ENCODE measurements at places on chromosomes 1 and 21.

GRCh38 chr21:16081304-16081703, 351.5 kb downstream of the USP25 start:
- DNase-seq = no peak

DNA sequence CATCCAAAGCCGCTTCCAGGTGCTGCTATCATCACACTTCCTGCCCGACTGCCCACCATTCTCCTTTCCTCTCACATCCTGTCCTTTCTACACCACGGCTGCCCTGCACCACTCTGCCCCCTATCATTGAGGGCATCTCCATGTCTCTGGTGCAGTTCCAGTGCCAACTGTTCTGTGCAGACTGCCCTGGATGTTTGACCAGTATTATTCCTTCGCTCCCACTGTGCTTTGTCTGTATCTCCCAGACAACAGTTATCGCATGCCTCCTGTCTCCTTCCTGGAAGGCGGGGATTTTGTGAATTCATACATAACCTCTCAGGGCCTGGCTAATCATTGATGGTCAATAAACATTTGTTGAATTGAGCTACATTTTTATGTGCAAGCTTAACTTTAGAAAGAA, 63.6 kb upstream of the GNG12 start:
- no peak for DNase-seq

- no peak for DNase-seq
These were observed 135.4 kb upstream of the ATP1B1 start for GRCh38 chr1:168970926-168971659.

GRCh38 chr1:196558411-196558810, 49.8 kb downstream of the KCNT2 start:
- no peak for DNase-seq

GRCh38 chr1:176643536-176643935, 180.6 kb downstream of the PAPPA2 start:
- DNase-seq = no peak

DNA sequence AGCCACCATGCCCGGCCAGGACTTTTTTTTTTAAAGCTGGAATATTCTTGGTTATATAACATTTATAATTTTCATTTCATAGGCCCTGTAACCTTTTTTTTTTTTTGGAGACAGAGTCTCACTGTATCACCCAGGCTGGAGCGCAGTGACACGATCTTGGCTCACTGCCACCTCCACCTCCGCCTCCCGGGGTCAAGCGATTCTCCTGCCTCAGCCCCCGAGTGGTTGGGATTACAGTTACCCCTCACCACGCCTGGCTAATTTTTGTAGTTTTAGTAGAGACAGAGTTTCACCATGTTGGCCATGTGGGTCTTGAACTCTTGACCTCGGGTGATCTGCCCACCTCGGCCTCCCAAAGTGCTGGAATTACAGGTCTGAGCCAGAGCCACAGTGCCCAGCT, 12.6 kb downstream of the ZYG11B start:
- no peak for DNase-seq

- peak; percentile 39 for DNase-seq
These were observed 1.1 kb downstream of the SERBP1 start for GRCh38 chr1:67429011-67429527.

GRCh38 chr1:182368903-182369302, 22.7 kb downstream of the GLUL start:
- DNase-seq = no peak

GRCh38 chr1:182829285-182829932, 9.7 kb upstream of the DHX9 start:
- DNase-seq = no peak

GRCh38 chr21:29718081-29718815, 221.5 kb downstream of the GRIK1 start:
- DNase-seq = no peak

DNA sequence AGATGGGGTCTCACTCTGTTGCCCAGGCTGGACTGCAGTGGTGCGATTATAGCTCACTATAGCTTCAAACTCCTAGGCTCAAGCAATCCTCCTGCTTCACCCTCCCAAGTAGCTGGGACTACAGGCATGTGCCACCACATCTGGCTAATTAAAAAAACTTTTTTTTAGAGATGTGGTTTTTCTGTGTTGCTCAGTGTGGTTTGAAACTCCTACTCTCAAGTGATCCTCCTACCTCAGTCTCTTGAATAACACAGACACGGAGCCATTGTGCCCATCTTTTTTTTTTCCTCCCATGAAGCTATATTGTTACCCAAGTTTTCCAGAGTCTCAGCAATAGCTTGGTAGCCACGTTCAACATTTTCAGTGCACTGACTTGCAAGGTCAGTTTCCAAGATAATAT, 2.7 kb downstream of the GIPC2 start:
- DNase-seq = no peak

DNA sequence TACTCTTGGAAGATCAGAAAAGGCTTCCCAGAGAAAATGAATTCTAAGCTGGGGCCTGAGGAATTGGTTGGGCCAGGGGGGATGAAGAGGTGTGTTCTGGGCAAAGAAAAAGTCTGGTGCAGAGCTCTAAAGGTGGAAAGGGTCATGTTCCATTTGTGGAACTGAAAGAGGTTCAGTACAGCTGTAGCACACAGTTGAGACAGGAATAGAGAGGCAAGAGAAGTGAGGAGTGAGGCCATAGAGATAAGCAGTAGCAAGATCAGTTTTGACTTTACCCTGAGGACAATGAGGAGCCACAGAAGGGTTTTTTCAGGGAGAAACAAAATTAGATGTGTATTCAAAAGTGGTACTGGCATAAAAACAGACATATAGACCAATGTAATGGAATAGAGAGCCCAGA, 30.3 kb upstream of the MUTYH start:
- no peak for DNase-seq

- DNase-seq = no peak
These were observed 221.2 kb upstream of the SAMSN1 start for GRCh38 chr21:14767192-14767852.

DNA sequence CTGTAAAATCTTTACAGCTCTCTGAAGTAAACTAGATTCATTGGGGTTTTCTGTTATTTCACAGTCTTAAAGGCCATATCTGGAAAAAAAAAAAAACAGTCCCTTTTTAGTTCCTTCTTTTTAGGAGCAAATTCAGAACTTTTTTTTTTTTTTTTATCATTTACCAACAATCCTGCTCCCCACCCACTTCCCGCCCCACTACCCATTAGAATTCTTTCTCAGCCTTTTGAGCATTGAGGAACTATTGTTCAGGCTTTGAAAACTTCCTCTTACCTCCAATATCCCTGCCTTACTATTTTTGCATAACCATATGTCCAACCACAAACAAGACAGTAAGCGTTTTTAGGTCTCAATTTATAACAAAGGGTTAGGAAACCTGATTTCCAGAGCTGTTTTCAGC, 330.1 kb downstream of the PLPP3 start:
- DNase-seq = no peak

- peak; percentile 49 for DNase-seq
These were observed 79.0 kb upstream of the NFASC start for GRCh38 chr1:204791453-204792353.

DNA sequence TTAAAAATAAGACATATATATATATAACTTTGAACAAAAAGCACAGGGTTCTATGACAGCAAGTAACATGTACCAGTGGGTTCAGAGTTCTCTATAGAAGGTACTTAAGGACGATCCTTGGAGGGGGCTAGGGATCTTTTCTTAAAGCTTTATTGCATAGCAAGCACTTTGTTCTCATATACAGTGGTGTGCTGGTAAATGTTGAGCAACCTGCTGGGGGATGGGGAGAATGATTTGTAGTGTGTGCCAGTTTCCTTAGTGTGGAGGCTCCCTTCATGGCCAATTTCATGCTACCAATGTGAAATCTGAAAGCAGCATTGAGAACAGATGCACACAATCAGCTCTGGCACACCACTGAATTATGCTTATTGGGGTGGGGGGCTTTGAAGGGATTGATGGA, 69.5 kb upstream of the NFASC start:
- no peak for DNase-seq

DNA sequence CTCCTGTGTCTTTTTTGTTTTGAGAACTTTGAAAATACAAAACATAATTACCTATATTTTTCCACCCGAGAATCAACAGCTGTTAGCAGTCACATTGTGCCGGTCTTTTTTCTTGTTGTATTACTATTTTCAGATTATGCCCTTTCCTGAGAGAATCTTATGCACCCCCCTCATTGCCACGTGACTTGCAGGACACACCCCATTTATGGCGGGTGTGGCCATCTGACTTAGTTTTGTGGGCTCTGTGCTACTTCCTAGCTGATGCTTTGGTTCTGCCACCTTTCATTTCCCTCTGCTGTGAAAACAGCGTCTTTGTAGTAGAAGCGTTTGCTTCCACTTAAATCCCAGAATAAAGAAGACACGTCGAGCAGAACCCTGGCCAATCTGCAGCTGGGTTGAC, 82.8 kb upstream of the SOX13 start:
- no peak for DNase-seq

- DNase-seq = no peak
These were observed 1.8 kb downstream of the ATP2B4 start for GRCh38 chr1:203628201-203629015.

DNA sequence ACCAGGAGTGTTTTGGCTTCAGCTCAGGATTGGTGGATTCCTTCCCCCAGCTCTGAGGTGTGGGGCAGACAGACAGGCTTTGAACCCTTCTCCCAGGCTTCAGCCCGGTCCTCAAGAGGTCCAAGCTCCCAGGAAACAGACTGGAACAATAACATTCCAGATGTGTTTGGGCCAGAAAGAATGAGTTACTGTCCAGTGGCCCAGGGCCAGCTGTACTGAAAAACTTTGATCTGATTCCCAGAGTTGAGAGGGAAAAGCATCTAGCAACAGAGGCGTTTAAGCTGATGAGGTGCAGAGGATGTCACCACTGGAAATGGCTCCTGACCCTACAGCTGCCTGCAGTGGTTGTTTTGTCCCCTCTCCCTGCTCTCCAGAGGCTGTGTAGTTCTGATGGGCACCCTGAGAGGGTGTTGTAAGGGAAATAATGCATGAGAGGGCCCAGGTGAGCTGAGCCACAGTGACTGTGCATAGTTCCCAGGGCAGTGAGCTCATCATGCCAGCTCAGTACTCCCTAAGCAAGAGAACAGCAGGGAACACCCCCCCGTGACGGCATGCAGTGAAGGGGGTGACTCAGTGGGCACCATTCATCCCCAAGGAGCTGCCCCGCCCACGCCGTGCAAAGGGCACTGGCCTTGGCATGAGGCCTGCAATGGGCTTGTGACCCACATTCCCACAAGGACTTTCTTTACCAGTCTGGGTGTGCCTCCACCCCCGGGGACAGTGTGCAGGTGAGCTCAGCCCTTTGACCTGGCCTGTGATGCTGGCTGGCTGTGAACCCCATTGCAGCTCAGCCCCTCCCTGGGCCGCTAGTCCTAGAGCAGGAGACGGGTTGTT, 13.8 kb upstream of the SFN start:
- no peak for DNase-seq

GRCh38 chr1:226034482-226034881, 28.0 kb upstream of the H3-3A start:
- DNase-seq = no peak

- no peak for DNase-seq
These were observed 258.0 kb downstream of the KCNJ6 start for GRCh38 chr21:37658121-37658816.

DNA sequence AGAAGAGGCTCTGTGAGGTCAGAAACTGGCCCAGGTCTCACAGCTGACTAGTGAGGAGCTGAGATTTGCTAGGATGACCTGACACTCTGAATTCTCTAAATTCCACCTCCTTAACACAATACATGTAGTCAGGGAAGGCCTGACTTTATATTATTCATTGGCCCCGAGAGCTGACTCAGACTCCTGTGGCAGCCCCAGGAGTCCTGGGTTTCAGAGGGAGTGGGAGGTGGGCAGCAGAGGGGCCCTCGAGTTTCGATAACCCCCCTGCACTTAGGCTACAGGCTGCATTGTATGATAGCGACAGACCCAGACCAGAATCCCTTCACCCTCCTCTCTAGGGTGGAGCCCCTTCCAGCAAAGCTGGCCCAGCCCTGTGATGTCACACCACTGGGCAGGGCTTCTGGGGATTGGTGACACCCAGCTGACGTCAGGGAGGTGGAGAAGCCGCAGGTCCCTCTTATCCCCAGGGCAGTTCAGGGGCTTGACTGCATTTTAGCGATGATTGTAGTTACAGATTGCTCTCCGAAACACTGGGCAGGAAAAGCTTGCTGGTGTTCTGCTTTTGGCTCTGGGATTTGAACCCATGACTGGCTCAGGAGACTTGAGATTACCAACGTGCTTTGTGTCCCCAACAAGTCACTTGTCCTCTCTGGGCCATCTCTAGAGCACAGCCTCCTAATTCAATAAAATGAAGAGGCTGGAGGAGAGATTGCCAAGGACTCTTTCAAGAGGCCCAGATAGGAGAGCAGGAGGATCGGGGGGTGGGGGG, 17.0 kb upstream of the GPR37L1 start:
- DNase-seq = no peak

GRCh38 chr1:248857201-248857600, 1.7 kb downstream of the ZNF692 start:
- no peak for DNase-seq

DNA sequence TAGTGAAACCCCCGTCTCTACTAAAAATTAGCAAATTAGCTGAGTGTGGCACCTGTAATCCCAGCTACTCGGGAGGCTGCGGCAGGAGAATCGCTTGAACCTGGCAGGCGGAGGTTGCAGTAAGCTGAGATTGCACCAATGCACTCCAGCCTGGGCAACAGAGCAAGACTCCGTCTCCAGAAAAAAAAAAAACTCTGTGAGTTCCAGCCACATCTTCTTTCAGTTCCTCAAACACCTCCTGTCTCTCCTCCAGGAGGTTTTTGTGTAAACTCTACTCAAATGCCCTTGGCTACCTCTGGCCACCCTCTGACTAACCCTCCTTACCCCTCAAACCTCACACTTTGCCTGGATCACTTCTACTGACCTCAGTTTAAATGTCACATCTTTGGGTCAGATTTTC, 38.1 kb downstream of the RCSD1 start:
- DNase-seq = no peak

GRCh38 chr1:43438953-43439581, 14.7 kb downstream of the HYI start:
- DNase-seq = no peak

Data from activated naive CD4-positive, alpha-beta T cell (primary cell).